Esophagus squamous epithelium (tissue), 5 donors: ENCODE measurements at places on chromosomes 1 and 21.

- no peak for DNase-seq
Observed at GRCh38 chr1:201783058-201783457, 45.9 kb upstream of the IPO9 start.

DNA sequence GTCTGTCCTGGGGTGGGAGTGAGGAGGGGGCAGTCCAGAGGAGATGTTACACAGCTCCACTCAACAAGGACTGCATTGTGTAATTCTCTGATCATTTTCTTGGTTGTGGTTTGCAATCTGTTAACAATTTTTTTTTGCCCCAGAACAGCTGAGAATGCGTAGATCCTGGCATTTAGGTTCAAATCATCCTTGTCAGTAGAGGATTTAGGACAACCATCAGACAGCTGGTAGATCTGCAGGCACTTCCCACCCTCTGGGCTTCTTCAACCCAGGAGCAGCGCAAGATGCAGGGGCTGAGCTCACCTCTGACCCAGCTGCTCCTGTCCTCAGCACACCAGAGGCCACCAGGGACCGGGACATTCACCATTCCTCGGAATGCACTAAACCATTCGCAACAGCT is 13.5 kb downstream of the BCAR3 start:
- DNase-seq, result no peak

DNA sequence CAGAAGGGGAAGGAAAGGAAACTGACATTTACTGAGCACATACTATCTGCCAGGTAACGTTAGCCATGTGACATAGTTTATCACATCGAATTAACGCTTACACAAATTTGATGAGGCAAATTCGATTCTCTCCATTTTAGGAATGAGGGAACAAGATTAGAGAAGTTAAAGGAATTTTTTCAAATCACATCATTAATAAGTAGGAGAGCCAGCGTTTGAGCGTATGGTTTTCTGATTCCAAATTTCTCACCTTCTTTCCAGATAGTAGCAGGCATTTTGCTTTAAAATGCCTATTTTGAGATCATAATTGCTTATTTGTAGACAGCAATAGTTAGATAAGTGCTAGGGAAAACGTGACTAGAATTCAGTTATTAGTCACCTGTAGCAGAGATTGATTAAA is 19.3 kb downstream of the FMO3 start:
- DNase-seq, result no peak

DNA sequence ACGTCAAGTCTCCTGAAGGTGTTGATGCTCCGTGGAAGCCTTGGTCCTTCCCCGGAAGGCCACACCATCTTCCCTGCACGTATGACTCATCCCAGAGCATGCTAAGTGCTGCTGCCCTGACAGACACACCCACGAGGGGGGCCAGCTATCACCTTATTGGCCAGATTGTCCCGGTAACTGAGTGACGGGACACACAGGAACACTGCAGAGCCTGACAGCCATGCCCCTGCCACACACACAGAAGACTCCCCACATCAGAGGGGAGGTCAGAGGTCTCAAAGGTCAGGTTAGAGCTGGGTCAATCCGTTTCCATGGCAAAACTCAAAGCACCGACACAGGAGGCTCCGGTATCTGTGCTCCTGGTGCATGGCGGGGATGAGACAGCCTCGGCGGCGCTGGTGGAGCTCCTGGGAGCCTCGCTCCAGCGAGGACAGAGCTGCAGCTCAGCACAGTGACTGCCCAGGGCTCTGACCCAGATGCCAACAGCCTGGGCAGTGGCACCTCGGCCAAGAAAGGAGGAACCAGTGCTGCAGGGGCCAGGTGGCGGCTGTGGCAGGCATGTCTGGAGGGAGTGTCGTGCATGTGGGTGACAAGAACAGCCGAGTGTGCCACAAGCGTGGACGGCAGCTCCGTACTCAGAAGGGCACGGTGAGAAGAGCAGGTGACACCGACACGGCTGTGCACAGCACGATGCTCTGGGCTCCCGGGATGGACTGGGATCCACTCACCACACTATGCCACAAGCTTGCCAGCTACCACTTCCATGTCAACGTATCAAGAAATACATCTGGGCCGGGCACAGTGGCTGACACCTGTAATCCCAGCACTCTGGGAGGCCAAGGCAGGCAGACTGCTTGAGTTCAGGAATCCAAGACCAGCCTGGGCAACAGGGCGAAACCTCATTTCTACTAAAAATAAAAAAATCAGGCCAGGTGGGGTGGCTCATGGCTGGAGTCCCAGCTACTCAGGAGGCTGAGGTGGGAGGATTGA is 14.8 kb upstream of the TMEM240 start:
- DNase-seq, result no peak

DNA sequence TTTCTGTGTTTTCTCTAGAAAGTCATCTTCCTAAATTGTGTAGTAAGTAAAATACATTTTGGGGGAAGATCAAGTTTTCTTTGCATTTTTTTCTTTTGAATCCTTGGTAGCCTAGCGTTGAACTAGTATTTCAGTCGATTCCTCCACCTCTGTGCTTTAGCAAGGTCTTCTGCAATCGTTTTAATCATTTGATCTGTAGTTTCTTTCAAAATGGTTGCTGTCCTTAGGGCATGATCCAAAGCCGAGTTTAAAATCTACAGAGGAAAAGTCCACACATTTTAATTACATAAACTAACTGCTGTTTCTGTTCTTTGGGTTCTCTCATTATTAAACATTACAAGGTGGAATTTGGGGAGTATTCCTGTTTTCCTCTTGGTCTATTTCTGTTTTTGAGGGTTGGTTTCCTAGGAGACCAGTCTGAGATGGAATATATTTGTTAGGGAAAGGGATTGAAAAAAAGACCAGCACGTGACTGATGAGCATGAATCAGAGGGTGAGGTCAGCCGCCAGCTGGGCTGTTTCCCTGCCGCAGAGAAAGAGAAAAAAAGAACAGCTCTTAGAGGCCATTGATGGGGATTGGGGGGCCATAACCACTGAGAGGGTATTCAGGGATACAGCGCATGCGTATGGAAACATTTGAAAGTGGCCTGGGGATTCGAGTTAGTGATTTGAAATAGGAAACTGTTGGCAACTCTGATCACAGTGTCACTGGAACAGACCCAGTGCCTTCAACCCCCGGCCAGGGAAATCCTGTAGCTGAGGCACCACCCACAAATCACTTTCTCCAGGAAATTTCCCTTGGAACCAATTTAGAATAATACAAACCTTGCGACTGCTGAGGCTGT is 40.6 kb downstream of the AKNAD1 start:
- DNase-seq, result no peak

DNA sequence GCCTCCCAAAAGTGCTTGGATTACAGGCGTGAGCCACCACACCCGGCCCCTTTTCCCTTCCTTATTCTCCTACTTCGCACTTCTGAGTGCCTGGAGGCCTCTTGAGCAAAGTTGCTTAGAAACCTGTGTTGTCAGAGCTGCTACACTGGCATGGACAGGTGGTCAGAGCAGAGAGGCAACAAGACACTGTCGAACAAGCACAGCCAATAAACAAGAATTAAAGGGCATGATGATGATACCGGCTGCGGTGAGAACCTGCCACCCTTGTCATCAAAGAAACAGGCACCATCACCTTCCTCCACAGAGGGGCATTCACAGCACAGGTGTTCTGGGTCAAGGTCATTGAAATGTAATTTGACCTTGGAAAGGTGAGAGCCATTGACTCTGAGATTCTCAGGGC is 23.3 kb downstream of the STUM start:
- no peak for DNase-seq
